Right ventricle myocardium inferior (tissue), 1 donor: ENCODE measurements at places on chromosomes 12 and 14. TPM values are rescaled to one million over a fixed set of nuclear protein-coding genes. Genes with fewer than 3 reads are reported as not detected.

GRCh38 chr14:51609251-51609954, 42.3 kb upstream of the FRMD6 start:
- no peak for DNase-seq

The RNASE3 gene
- total RNA-seq, result not detected

GRCh38 chr12:56687223-56688128, 608 bp downstream of the PTGES3 start:
- peak; percentile 81 for DNase-seq

DNA sequence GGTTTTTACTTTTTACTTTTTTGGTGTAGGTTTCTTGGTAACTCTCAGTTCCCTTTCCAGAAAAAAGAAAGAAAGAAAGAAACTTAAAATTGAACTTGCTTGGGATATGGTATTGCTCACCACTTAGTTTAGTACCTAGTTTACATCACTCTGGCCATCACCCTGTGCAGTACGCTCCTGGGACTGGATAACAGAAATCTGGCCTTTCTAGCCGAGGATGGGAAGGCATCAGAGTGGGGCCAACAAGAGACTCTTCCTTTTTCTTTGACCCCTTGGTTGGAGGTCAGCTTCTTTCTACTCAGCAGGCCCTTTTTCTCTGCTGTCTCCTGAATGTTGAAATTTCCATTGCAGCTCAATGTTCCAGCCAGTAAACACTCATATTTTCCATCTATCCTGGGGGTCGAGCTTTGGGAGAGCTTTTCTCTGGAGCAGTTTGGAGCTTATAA, 156.6 kb downstream of the TGFB3 start:
- DNase-seq, result no peak

The GLT1D1 gene
- 0.68 TPM for total RNA-seq

GRCh38 chr12:19437996-19438395, 1.3 kb upstream of the AEBP2 start:
- DNase-seq, result no peak

- DNase-seq, result no peak
These were observed 859.7 kb downstream of the GALC start for GRCh38 chr14:87133073-87133801.

The KRT2 gene
- not detected for total RNA-seq

GRCh38 chr12:4174417-4174816, 99.1 kb upstream of the CCND2 start:
- DNase-seq, result no peak

DNA sequence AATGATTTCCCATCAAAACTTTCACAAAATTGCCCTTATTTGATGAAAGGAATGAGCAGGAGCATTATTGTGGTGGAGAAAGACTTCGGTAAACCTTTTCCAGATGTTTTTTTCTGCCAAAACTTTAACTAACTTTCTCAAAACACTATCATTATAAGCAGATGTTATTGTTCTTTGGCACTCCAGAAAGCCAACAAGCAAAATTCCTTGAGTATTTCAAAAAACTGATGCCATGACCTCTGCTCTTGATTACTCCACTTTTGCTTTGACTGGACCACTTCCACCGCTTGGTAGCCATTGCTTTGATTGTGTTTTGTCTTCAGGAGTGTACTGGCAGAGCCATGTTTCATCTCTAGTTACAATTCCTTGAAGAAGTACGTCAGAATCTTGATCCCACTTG, 29.7 kb upstream of the RAB21 start:
- no peak for DNase-seq
